HCT116 (cell line): ENCODE measurements at places on chromosomes 12 and 14. TPM values are rescaled to one million over a fixed set of nuclear protein-coding genes. Genes with fewer than 3 reads are reported as not detected.
A peak's percentile ranks its signal among the peaks of the same experiment; 100 is the strongest.

- no peaks in the 10 kb centered on the region for H3K4me1 ChIP-seq
- H3K27ac ChIP-seq = no peak overlapping the region
- DNase-seq = no peak
- H3K27me3 ChIP-seq = no peaks in the 10 kb centered on the region
- no peaks in the 10 kb centered on the region; the same call in 1 of the 2 replicates for H3K36me3 ChIP-seq
- no peak overlapping the region for H3K4me3 ChIP-seq
Observed at GRCh38 chr14:74697543-74697942, 15.3 kb downstream of the AREL1 start.

DNA sequence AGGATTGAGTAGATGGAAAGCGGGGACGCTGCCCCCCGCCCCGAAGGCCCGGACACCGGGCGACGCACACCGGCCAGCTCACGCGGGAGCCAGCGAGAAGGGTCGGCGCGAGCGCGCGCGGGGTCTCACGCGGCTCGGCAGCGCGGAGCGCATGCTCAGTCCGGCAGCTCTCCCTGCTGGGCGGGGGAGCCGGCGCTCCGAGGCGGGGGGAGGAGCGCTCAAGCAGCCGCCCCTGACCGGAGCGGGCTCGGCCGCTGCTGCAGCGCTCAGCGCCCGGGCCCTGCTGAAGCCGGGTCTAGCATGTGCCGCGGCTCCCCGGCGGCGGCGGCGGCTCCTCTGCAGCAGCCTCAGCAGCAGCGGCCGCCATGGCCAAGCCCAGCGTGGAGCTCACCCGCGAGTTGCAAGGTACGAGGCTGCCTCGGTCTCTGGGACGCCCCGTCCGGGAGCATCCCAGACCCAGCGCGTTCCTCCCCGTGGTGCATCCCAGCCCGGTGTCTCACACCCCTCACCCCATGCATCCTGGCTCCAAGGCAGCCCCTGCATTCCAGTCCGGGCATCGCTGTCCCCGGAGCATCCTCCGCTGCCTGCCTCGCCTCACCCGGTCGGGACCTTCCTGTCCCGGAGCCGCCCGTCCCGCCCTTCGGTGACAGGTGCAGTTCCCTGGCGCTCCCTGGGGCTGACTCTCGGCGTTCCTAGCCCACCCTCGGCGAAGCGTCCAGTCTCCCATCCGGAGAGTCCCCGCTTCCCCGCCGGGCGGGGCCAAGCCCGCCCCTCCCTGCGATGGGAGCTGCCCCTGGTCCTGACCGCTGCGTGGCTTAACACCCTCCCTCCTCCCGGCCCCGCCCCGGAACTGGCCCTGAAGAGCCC, at the start of gene CARMIL3:
Gene CARMIL3 (plus strand): TSS at position 221 of the 867 bp plus-strand sequence. CDS start 145 bp downstream, at position 366.
- H3K4me1 ChIP-seq = peaks cover 25% of the 10 kb centered on the region
- H3K27me3 ChIP-seq = no peaks in the 10 kb centered on the region
- no peak within 1 kb of the TSS; the same call in 1 of the 2 replicates for H3K27ac ChIP-seq
- DNase-seq = no peak
- no peaks in the 10 kb centered on the region for H3K36me3 ChIP-seq

DNA sequence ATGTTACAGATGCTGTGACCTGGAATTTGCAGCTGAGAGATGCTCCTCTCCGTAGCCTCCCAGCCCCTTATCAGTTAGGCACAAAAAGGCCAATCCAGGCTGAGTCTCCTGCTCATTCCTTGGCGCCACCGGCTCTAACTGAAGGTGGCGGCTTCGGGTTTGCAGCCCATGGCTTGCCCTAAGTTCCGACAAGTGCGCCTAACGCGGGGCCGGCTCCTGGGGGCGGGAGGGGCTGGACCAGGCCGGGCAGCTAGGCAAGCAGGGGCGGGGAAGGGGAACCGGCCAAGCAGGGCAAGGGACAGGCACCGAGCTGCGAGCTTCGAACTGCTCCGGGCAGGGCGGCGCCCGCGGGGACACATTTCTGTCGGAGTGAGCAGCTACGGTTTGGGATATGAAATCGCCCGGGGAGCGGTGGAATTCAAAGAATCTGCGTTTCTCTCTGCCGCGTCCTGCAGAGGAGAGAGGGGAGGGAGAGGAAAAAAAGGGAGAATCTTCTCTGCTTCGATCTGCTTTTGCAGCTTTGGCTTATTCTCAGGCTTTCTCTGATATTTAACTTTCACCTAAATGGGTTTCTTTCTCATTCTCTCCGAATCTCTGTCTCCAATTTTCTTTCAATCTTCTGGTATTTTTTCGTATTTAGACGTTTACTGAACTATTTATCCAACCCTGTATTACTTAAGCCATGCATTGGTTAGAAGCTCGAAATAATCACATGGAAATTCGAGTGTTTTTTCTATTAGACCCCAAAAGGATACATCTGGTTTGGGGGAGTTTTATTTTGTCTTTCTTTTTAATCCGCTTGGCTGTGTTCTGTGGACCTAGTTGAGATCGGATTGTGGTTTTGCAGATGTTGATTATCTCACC, 1.6 kb upstream of the HOXC12 start:
- peaks cover 12% of the 10 kb centered on the region for H3K4me1 ChIP-seq
- H3K4me3 ChIP-seq = peak overlapping the region; percentile 49
- peak; percentile 13 for DNase-seq
- no peaks in the 10 kb centered on the region for H3K36me3 ChIP-seq

- peaks cover 13% of the 10 kb centered on the region; the same call in 1 of the 2 replicates for H3K36me3 ChIP-seq
- H3K4me3 ChIP-seq = no peak overlapping the region
- DNase-seq = no peak
- H3K27ac ChIP-seq = no peak overlapping the region
- 0 out of 2 replicates have a peak, but pooled peaks cover 4% of the 10 kb centered on the region for H3K4me1 ChIP-seq
- H3K27me3 ChIP-seq = no peaks in the 10 kb centered on the region
Observed at GRCh38 chr14:64463873-64464272, 1.4 kb upstream of the AKAP5 start.

DNA sequence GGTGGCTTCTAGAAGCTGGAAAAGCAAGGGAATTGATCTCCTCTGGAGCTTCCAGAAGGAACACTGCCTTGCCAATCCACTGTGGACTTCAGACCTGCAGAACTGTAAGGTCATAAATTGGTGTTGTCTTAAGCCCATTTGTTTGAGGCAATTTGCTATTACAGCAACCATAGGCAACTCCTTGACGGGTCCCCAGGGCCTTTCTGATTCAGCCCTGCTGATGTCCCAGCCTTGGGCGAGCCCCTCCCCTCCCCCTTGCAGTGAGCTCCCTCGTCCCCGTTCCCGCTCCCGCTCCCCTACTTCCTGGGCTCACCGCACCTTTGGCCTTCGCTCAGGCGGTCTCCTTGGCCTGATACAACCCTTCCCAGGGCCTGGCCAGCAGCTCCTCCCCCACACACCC, 18.9 kb upstream of the DIO3 start:
- H3K4me1 ChIP-seq = no peaks in the 10 kb centered on the region
- no peak overlapping the region for H3K4me3 ChIP-seq
- no peak overlapping the region for H3K27ac ChIP-seq
- no peaks in the 10 kb centered on the region for H3K27me3 ChIP-seq
- no peak for DNase-seq

DNA sequence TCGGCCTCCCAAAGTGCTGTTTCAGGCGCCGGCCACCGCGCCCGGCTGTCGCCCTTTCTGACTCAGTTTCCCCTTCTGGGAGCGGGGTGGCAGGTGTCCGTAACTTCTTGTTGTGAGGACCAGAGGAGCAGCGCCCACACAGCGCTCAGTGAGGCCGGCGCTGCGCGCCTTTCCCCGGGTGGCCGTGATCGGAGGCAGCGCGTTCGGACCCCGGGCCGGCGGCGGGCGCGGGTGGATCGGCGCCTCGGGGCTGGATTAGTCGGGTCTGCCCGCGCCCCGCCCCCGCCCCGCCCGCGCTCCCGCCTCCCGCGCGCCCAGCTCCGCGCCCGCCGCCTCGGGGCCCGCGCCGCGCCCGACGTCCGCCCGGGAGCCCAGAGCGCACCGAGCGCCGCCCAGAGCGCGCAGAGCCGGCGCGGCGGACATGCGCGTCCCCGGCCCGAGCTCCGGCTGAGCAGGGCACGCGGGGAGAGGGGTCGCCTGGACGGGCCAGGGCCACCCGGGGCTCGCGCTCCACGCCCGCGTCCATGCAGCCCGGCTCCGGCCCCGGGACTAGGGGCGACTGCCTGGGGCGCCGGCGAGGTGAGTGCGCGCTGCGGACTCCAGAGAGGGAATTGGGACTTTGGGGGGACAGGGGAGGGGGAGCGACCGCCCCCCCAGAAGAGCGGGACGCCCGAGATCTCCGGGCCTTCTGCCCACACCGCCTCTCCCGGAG, 50.6 kb downstream of the LRCOL1 start:
- peaks cover 5% of the 10 kb centered on the region; the same call in 1 of the 2 replicates for H3K4me1 ChIP-seq
- no peaks in the 10 kb centered on the region; the same call in 1 of the 2 replicates for H3K36me3 ChIP-seq
- peak; percentile 18 for DNase-seq

DNA sequence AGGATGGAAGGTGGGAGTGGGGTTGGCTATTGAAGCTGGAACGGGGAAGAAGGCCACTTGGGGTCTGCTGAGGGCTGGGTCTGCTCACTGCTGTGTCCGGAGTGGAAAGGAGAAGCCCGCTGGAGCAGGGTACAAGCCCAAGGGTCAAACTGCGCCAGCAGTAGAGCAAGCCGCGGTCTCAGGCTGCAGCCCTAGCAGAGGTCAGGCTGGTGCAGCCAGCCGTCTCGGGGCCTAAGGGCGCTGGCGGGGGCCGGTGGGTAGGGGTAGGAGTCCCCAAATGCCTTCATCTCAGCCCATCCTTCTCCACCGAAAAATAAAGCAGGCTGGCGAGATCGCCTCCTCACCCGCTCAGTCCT, 718 bp upstream of the JDP2 start:
- peak overlapping the region; percentile 51 for H3K4me3 ChIP-seq
- peaks cover 25% of the 10 kb centered on the region for H3K4me1 ChIP-seq
- H3K27me3 ChIP-seq = no peaks in the 10 kb centered on the region
- peak overlapping the region; percentile 71; the same call in 1 of the 2 replicates for H3K27ac ChIP-seq
- no peak for DNase-seq

DNA sequence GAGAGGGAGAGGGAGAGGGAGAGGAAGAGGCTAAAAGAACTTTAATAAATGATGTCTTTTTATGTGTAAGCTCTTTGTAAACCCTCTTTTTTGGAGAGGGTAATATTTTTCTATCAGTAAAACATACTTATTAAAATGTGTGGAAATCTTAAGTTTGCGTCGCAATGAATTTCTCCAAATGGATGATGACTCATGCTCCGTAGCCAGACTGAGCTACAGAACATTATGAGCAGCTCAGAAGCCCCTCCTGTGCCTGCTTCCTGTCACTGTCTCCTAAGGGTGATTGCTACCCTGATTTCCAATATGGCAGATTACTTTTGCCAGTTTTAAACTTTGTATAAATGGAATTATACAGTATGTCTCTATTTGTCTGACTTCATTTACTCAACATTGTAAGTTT, 13.0 kb upstream of the PYGL start:
- no peak overlapping the region for H3K4me3 ChIP-seq
- no peak overlapping the region for H3K27ac ChIP-seq
- H3K36me3 ChIP-seq = no peaks in the 10 kb centered on the region
- no peak for DNase-seq

- H3K4me3 ChIP-seq = no peak overlapping the region
- H3K4me1 ChIP-seq = no peaks in the 10 kb centered on the region; the same call in none of the 2 replicates
- no peaks in the 10 kb centered on the region for H3K27me3 ChIP-seq
- H3K27ac ChIP-seq = no peak overlapping the region
- no peaks in the 10 kb centered on the region for H3K36me3 ChIP-seq
- peak; percentile 24 for DNase-seq
Observed at GRCh38 chr12:9687228-9687627, 17.7 kb downstream of the CLEC2D start.

GRCh38 chr14:85535321-85535720, 5.4 kb downstream of the FLRT2 start:
- H3K4me3 ChIP-seq = no peak overlapping the region
- no peaks in the 10 kb centered on the region for H3K27me3 ChIP-seq
- no peak overlapping the region for H3K27ac ChIP-seq
- no peaks in the 10 kb centered on the region for H3K4me1 ChIP-seq

DNA sequence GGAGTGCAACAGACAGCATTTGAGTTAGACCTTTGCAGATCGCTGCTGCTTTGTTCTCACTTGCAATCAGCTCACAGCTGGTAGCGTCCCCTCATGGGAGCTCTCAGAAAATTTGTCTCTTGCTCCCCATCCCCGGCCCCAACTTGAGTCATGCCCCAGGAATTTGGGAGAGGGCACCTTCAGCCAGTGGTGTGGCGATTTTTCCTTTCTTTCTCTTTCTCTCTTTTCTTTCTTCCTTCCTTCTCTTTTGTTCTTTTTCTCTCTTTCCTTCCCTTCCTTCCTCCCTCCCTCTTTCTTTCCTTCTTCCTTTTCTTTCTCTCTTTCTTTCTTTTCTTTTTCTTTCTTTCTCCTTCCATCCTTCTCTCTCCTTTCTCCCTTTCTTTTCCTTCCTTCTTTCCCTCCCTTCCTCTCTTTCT, 34.2 kb upstream of the MAP1LC3B2 start:
- H3K4me3 ChIP-seq = peak overlapping the region; percentile 24; the same call in 1 of the 2 replicates
- peaks cover 85% of the 10 kb centered on the region for H3K4me1 ChIP-seq
- H3K27me3 ChIP-seq = no peaks in the 10 kb centered on the region
- H3K36me3 ChIP-seq = no peaks in the 10 kb centered on the region
- DNase-seq = no peak

DNA sequence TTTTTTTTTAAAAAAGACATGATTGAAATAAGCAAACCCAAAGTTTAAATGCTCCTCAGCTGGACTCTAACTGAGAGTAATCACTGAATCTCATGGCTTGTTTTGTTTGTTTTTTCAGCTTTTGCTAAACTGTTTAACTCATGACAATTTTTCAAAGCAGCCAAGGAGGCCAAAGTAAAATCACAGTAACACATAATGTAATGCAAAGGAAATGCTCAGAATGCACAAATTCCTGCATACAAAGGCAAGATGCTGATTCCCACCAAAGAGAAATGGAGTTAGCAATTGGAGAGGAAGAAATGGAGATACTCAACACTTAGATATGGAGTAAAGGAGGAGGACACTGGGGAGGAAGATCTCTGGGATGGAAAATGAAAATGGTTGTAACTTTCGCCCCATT, 126.2 kb upstream of the SOX5 start:
- H3K36me3 ChIP-seq = no peaks in the 10 kb centered on the region
- no peaks in the 10 kb centered on the region for H3K27me3 ChIP-seq
- no peak for DNase-seq
- H3K4me3 ChIP-seq = no peak overlapping the region
- no peak overlapping the region for H3K27ac ChIP-seq
- no peaks in the 10 kb centered on the region for H3K4me1 ChIP-seq

DNA sequence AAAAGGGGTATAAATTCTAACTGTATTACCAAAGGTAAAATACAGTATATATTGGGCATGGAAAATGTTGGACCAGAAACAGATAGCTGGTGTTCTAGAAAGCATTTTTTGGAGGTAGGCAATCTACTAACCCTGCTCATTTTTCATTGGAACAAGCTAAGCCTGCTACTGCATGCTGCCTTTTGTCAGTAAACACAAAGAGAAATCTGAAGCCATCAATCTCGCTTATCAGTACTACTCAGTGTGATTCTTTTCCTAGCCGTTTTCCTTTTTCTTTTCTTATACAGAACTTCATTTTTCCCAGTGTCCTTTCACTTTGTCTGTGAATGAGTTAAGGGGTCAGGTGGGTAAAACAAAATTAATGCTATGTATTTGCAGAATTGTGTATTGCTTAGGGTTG, 312.3 kb downstream of the NPAS3 start:
- no peak for DNase-seq
- no peaks in the 10 kb centered on the region for H3K4me1 ChIP-seq
- no peaks in the 10 kb centered on the region for H3K27me3 ChIP-seq
- H3K27ac ChIP-seq = no peak overlapping the region

The TBC1D30 gene
- 24.1 TPM for total RNA-seq

The RPS6KA5 gene
- total RNA-seq = 24.2 TPM

The SERPINA9 gene
- total RNA-seq = not detected

The C12orf50 gene
- not detected for total RNA-seq

The EID3 gene
- 3.0 TPM for total RNA-seq
